HCT116 (cell line): ENCODE measurements at places on chromosomes 12 and 14. TPM values are rescaled to one million over a fixed set of nuclear protein-coding genes. Genes with fewer than 3 reads are reported as not detected.

- no peaks in the 10 kb centered on the region for H3K27me3 ChIP-seq
- no peaks in the 10 kb centered on the region for H3K36me3 ChIP-seq
- H3K27ac ChIP-seq, result no peak overlapping the region
- H3K4me3 ChIP-seq, result no peak overlapping the region
- DNase-seq, result no peak
Measured at GRCh38 chr12:121388421-121388981, 11.4 kb upstream of the RNF34 start.

DNA sequence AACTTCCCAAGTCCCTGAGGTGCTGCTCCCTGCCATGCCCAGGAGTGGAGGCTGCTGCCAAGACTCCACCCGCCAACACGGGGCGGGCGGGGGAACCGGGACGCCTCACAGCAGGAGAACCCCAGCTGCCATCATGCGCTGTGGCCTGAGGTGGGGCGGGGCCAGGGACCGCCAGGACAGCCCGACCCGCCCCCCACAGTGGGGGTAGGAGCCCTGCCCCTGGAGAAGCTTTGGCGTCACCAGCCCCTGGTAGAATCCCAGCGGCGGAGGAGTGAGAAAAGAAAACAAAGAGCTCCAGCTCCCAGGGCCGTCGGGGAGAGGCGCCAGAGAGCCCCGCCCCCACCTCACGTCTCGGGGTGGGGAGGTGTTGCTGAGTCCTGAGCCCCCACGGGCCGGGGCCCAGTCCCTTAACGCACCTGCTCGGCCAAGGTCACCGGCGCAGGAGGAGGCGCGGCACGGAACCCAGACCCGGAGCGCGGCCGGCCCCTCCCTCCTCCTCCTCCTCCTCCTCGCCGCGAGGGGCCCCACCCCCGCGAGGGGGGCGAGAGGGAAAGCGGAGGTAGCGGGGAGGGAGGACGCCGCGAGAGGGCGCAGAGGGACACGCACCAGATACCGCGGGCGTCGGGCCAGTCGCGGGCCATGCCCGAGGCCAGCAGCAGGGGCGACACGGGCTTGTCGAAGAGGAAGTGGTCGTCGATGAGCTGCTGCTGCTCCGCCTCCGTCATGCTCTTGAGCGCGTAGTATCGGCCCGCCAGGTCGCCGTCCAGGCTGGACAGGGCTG, 1.8 kb downstream of the CKB start:
- no peaks in the 10 kb centered on the region for H3K27me3 ChIP-seq
- peak overlapping the region; percentile 83 for H3K4me3 ChIP-seq
- no peaks in the 10 kb centered on the region; the same call in 1 of the 2 replicates for H3K36me3 ChIP-seq
- peak; percentile 53 for DNase-seq

- no peak overlapping the region for H3K4me3 ChIP-seq
- H3K27me3 ChIP-seq, result no peaks in the 10 kb centered on the region
- peaks cover 17% of the 10 kb centered on the region for H3K36me3 ChIP-seq
- DNase-seq, result no peak
Measured at GRCh38 chr14:73936548-73936947, 13.3 kb downstream of the FAM161B start.

DNA sequence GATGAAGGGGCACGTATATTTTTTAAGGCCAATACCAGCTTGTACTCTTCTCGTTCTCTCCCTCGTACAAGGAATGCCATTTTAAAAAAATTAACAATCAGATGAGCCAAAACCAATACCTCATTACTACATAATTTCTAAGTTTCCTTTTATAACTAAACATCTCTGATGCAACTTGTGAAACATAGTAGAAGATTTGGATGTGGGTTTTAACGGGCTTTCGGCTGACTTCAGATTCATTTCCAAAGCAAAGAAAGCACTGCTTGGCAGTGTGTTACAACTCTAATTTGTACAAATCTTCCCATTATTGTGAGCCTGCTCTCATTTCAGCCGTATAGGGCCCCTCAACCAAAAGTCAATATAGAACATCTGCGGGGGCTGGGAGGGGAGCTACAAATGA, 99.1 kb upstream of the TMCC3 start:
- no peak for DNase-seq
- no peaks in the 10 kb centered on the region for H3K4me1 ChIP-seq
- H3K27me3 ChIP-seq, result no peaks in the 10 kb centered on the region
- no peaks in the 10 kb centered on the region for H3K36me3 ChIP-seq
- no peak overlapping the region for H3K4me3 ChIP-seq

- H3K27me3 ChIP-seq, result no peaks in the 10 kb centered on the region
- H3K4me1 ChIP-seq, result no peaks in the 10 kb centered on the region
- H3K36me3 ChIP-seq, result no peaks in the 10 kb centered on the region
Measured at GRCh38 chr12:15201056-15201455, 20.2 kb downstream of the RERG start.

GRCh38 chr14:105908481-105908911, 382.1 kb downstream of the TMEM121 start:
- DNase-seq, result no peak
- H3K27ac ChIP-seq, result no peak overlapping the region
- H3K36me3 ChIP-seq, result no peaks in the 10 kb centered on the region
- H3K27me3 ChIP-seq, result no peaks in the 10 kb centered on the region

GRCh38 chr12:7155471-7156034, 25.4 kb downstream of the CLSTN3 start:
- no peak for DNase-seq
- peaks cover 8% of the 10 kb centered on the region for H3K4me1 ChIP-seq
- no peak overlapping the region for H3K27ac ChIP-seq
- no peaks in the 10 kb centered on the region for H3K27me3 ChIP-seq
- no peak overlapping the region for H3K4me3 ChIP-seq
- H3K36me3 ChIP-seq, result no peaks in the 10 kb centered on the region; the same call in 1 of the 2 replicates

- no peak overlapping the region for H3K4me3 ChIP-seq
- no peak overlapping the region for H3K27ac ChIP-seq
- no peaks in the 10 kb centered on the region for H3K27me3 ChIP-seq
- no peaks in the 10 kb centered on the region for H3K36me3 ChIP-seq
- DNase-seq, result no peak
Measured at GRCh38 chr14:30195941-30196340, 268.3 kb upstream of the PRKD1 start.

- H3K36me3 ChIP-seq, result no peaks in the 10 kb centered on the region
- H3K4me3 ChIP-seq, result no peak overlapping the region
- H3K27me3 ChIP-seq, result no peaks in the 10 kb centered on the region
- no peaks in the 10 kb centered on the region for H3K4me1 ChIP-seq
- H3K27ac ChIP-seq, result no peak overlapping the region
Measured at GRCh38 chr12:80121661-80122060, 22.3 kb downstream of the OTOGL start.

- peaks cover 3% of the 10 kb centered on the region; the same call in 1 of the 2 replicates for H3K4me1 ChIP-seq
- no peak for DNase-seq
- no peaks in the 10 kb centered on the region for H3K36me3 ChIP-seq
- H3K27me3 ChIP-seq, result no peaks in the 10 kb centered on the region
- H3K4me3 ChIP-seq, result no peak overlapping the region
- no peak overlapping the region for H3K27ac ChIP-seq
Measured at GRCh38 chr14:54261283-54261682, 135.5 kb upstream of the CDKN3 start.

DNA sequence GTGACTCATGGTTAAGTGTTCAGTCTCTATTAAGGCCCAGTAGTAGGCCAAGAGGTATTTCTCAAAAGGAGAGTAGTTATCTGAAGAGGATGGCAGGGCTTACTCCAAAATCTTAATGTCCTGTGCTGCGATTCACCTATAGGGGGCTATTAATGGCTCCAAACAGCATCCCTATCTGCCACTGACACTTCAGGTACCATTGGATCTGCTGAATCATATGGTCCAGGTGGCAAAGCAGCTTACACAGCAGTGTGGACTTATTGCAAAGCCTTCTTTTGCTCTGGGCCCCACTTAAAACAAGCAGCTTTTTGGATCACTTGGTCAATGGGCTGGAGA, 60.8 kb upstream of the ATP2B1 start:
- DNase-seq, result no peak
- peaks cover 11% of the 10 kb centered on the region; the same call in 1 of the 2 replicates for H3K4me1 ChIP-seq
- no peak overlapping the region; the same call in 1 of the 2 replicates for H3K27ac ChIP-seq
- no peaks in the 10 kb centered on the region for H3K27me3 ChIP-seq
- H3K4me3 ChIP-seq, result no peak overlapping the region
- no peaks in the 10 kb centered on the region for H3K36me3 ChIP-seq

- H3K27me3 ChIP-seq, result no peaks in the 10 kb centered on the region
- H3K4me3 ChIP-seq, result no peak overlapping the region
Measured at GRCh38 chr12:50083301-50083700, 1.8 kb upstream of the SMARCD1 start.

The ZC3H10 gene
- total RNA-seq, result 8.7 TPM

The KRT3 gene
- total RNA-seq, result not detected

The TAS2R8 gene
- total RNA-seq, result not detected

The LTBP2 gene
- total RNA-seq, result 1.5 TPM

The IGF1 gene
- 0.42 TPM for total RNA-seq

The KCNMB4 gene
- total RNA-seq, result 5.0 TPM

The CLEC6A gene
- not detected for total RNA-seq

The RASSF9 gene
- total RNA-seq, result not detected
